ENCODE measurements at places on chromosomes 16 and 17.

DNA sequence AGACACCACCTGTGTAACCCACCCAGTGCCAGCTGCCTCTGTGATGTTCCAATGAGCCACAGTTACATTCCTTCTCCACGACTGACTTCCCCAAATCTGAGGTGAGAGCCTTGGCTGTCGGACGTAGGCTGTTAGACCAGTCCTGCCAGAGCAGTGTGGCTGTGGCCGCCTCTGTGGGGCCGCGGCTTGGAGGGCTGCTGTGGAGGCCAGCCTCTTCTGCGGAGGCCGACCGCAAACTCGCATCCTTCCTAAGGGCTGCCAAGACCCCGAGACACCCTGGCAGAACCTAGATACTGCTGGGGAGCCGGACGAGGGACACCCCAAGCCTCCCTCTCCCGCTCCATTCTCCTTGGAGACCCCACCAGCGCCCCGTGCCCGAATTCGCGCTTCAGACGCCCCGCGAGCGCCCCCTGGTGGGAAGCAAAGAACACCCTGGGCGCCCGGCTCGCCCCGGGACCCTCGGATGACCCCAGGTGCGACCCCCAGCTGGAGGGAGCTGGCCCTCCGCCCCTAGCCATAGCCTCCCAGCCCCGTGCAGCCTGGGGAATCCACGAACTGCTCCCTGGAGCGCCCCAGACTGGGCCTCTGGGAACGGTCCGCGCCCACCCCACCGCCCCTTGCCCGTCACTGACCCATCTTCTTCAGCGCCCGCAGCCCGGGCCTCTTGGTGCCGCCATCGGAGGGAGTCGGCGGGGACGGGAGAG lies 547 bp downstream of the PLCD3 start:
- peak; percentile 70 for DNase-seq

GRCh38 chr17:69213059-69213813 lies 15.4 kb downstream of the ABCA10 start:
- no peak for DNase-seq

DNA sequence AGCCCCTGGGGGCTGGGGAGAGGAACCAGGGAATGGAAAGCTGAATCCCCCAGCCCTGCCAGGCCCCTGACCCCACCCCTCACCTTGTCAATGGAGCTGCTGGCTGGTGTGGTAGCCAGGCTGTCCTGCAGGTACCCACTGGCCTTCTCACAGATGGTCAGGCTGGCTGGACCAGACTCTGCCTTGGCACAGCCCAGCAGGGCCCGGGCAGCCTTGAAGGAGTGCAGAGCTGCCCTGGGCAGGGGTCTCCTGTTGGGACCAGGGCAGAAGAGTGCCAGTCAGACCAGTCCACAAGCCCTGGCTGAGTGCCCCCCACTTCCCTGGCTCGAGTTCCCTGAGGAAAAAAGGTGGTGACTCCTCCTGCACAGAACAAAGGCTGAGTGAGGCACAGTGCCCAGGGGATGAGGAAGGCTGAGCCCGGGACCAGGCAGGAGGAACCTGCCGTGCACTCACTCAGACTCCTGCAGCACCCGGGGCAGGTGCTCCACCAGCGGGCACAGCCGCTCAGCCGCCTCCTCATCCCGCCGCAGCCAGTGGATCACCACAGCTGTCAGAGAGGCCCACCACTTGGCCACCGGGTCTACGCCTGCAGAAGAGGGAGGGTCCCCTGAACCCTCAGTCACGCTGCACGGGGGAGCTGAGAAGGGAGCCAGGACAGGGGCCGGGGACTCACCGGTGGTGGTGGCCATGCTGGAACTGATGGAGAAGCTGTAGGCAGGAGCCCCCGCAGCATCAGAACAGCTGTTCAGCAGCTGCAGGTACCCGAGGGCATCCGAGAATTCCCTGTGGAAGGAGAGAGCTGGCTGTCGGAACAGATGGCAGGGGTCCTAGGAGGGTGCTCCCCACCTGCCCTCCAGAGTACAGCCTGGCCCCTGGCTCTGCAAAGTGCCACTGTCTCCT lies 22.4 kb downstream of the SREBF1 start:
- no peak for DNase-seq

DNA sequence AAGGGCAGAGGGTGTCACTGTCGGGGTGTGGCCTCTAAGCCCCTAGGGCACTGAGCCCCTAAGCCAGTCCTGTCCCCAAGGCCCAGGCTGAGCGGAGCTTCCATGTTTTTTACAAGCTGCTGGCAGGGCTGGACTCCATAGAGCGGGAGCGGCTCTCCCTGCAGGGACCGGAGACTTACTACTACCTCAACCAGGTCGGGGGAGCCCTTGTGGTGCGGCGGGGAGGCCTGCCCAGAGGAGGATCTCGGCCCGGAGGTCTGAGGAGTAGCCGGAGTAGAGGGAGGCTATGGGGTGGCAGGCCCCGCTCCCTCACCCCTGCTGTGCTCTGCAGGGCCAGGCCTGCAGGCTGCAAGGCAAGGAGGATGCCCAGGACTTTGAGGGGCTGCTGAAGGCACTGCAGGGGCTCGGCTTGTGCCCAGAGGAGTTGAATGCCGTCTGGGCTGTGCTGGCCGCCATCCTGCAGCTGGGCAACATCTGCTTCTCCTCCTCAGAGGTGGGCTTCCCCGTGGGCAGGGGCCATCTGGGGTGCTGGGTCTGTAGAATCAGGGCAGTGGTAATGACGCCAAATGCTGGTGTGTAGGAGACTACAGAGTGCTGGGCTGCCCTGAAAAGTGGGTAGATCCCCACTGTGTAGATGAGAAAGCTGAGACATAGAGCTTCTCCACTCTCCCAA lies 4.9 kb downstream of the MYO15B start:
- DNase-seq, result no peak

- DNase-seq, result no peak
These were observed 23.5 kb upstream of the UBE2I start for GRCh38 chr16:1285669-1286512.

GRCh38 chr16:77496934-77497333 lies 62.1 kb upstream of the ADAMTS18 start:
- DNase-seq, result no peak

DNA sequence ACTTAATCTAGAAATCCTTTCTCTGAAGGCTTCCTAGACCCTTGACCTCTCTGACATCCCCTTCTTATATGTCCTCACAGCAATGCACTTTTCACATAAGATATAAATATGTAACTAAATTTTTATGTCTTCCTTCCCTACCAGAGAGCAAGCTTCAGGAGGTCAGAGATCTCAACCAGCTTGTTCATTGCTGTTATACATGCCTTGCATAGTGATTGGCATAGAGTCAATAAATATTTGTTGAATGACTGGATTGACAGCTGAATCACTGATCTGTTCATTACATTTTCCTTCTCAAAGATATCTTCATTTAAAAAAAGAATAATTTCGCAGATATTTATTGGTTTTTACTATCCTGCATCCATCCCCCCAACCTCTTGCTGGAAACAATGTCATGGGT lies 29.5 kb downstream of the HYDIN start:
- no peak for DNase-seq

DNA sequence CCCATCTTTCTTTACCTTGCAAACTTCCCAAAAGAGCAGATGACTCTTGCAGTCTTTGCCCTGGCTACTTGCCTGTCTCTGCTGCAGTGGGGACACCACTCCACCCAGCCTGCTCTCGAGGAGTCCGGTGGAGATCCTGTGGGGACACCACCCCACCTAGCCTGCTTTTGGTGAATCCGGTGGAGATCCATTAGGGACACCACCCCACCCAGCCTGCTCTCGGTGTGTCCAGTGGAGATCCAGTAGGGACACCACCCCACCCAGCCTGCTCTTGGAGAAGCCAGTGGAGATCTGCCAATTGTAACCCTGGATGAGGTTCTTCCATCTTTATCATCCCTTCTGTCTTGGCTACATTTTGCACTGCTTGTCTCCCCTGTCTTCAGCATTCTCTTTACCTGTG lies 54.2 kb downstream of the C16orf78 start:
- DNase-seq, result no peak

DNA sequence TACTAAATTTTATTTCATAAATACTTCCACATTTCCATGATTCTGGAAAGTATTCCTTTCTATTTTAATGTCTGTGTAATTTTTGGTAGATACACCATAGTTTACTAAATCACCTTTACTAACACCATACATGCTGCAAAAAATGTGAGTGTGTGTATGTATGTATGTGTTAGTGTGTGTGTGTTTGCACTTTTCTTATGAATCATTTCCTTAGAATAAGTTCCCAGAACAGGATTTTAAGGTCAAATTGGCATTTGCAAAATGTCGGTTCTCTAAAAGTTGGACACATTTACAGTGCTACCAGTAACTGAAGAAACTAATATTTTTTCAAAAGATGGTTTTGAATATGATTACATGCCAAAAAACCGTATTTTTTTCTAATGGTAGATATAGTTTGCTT lies 137.1 kb downstream of the CYB561 start:
- DNase-seq, result no peak

DNA sequence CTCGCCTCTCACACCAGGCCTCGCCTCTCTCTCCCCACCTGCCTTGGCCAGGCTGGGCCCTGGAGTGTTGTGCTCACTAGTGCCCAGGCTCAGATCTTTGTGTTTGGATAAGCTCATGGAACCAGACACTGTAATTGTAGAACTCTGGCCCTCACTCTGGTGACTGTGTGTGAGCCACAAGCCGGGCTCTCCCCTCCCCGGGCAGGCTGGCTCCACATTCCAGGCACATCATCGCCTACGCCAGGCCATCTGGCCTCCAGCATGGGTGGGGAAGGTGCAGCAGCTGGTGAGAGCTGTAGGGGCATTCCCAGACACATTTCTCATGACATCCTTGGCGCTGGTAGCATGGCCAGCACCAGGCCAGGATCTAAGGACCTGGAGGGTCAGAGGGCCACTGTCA lies 202.3 kb downstream of the RAB11FIP4 start:
- no peak for DNase-seq

Data from CD4-positive, alpha-beta T cell treated with Interleukin-17A for 4 hours (primary cell).